Activated T-helper 2 cell treated with anti-CD3 and anti-CD28 coated beads, Interferon-gamma antibody, Interleukin-2, Interleukin-4, amounts not matched to agents 10 μg/mL and 5 μg/mL and 100 μg/mL, durations not matched to agents 14 hours and 24 hours and 36 hours (primary cell): ENCODE measurements at places on chromosomes 5 and 9.

- H3K4me1 ChIP-seq: peaks cover 29% of the 10 kb centered on the region
- peaks cover 21% of the 10 kb centered on the region for H3K27me3 ChIP-seq
- H3K36me3 ChIP-seq: no peaks in the 10 kb centered on the region
- H3K4me3 ChIP-seq: no peak overlapping the region
- no peak for DNase-seq
Measured at GRCh38 chr5:133457439-133458355, 154.6 kb downstream of the FSTL4 start.

GRCh38 chr5:24487368-24488229 lies 157.2 kb downstream of the CDH10 start:
- H3K27ac ChIP-seq: no peak overlapping the region
- H3K4me1 ChIP-seq: no peaks in the 10 kb centered on the region
- no peak overlapping the region for H3K4me3 ChIP-seq

DNA sequence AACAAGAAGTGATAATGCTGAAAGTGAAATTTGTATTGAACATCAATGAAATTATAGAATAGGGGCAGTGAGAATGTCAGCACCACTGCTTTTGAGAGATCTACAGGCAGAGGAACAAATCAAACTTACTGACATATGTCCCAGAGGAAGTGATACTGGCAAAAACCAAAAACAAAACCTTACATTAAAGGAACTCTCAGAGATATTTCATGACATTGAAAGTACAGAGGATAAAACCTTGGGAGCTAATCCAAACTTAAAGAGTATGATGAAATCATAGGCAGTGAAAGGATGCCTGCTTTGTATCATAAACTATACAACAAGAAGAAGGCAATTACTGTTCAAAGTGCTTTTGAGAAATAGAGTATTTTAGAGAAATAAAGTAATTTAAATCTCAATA lies 90.4 kb upstream of the SV2C start:
- H3K4me3 ChIP-seq: no peak overlapping the region
- DNase-seq: no peak
- H3K4me1 ChIP-seq: no peaks in the 10 kb centered on the region
- H3K27me3 ChIP-seq: no peaks in the 10 kb centered on the region
- no peaks in the 10 kb centered on the region for H3K36me3 ChIP-seq

DNA sequence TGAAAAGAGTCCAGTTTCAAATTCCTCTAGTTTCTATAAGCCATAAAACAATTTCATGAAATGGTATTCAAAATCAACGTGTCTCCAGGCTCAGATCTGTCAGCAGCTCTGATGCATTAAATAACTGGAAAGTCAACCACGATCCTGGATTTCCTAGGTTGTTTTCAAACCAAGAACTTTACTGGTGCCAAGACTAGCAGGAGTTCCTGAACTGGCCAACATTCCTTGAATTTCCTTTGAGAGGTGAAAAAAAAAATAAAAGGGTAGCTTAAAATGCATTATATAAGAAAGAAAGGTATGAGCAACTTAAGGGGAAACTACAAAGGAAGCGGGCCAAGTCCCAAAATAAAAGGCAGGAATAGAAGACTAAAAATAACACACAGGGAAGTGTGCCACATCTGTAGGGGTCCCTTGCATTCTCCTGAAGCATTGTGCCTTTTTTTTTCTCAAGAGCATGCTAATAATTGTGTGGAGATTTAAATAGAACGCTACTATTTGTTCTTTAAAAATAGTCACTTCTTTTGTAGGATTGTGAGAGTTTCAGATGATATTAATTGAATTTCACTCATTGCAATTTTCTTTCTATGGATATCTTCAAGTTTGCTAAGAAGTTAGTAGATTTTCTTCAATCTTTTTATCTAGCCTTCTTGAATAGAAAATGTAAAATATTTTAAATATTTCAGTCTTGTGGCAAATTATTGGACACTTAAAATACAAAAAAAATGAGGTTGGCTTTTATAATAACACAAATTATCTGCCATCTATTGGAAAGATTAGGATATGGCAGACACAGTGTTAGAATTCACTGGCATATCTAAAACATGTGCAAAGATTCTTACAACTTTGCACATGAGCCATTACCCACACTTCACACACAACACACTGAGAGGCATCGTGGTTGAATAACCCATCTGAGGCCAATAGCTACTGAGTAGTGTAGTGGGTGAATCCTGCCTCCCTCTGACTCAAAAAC lies 15.3 kb downstream of the ESM1 start:
- no peak overlapping the region for H3K27ac ChIP-seq
- H3K4me1 ChIP-seq: no peaks in the 10 kb centered on the region
- no peak overlapping the region for H3K4me3 ChIP-seq
- DNase-seq: no peak

DNA sequence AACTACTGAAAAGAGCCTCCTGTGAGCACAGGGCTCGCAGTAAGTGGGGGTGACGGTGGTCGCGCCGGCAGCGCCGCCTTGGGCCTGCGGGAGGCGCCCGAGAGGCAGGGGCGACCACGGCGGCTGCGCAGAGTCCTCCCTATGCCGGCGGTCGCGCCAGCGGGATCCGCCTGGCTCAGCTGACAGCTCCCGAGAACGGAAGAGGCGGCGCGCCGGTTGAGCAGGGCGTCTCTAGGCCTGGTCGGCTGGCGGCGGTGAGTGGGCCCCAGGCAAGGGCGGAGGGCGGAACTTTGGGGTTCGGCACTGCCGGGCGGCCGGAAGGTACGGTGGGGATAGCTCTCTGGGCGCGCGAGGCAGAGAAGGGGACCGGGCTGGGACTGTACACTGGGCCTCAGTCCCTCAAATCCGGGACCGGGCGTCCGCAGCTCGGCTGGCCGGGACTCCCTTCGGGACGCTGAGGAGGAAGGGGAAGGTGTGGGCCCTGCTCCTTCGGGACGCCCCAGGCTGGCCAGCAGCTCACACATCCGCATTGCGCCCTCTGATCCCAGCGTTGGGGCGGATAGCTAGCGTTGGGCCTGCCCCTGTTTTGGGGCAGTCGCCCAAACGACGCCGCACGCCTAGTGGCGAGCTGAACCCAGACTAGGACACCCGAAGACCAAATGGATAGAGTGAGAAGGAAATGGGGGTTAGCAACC lies at the start of gene RNF14:
Gene RNF14 (plus strand): TSS at position 192 of the 695 bp plus-strand sequence. CDS start 4,484 bp downstream, outside the sequence.
- DNase-seq: peak; percentile 95
- no peaks in the 10 kb centered on the region for H3K27me3 ChIP-seq
- H3K4me1 ChIP-seq: peaks cover 25% of the 10 kb centered on the region
- peak within 1 kb of the TSS; percentile 93 for H3K27ac ChIP-seq
- H3K4me3 ChIP-seq: peak within 1 kb of the TSS; percentile 91

GRCh38 chr5:57184322-57184721 lies 10.5 kb downstream of the GPBP1 start:
- no peak overlapping the region for H3K4me3 ChIP-seq
- H3K27me3 ChIP-seq: no peaks in the 10 kb centered on the region
- H3K27ac ChIP-seq: no peak overlapping the region
- DNase-seq: no peak
- H3K36me3 ChIP-seq: peaks cover 63% of the 10 kb centered on the region

GRCh38 chr5:95590880-95591279 lies 29.0 kb upstream of the GPR150 start:
- H3K27me3 ChIP-seq: no peaks in the 10 kb centered on the region
- peak overlapping the region; percentile 65 for H3K27ac ChIP-seq
- DNase-seq: no peak
- H3K4me1 ChIP-seq: peaks cover 30% of the 10 kb centered on the region
- H3K36me3 ChIP-seq: peaks cover 3% of the 10 kb centered on the region

DNA sequence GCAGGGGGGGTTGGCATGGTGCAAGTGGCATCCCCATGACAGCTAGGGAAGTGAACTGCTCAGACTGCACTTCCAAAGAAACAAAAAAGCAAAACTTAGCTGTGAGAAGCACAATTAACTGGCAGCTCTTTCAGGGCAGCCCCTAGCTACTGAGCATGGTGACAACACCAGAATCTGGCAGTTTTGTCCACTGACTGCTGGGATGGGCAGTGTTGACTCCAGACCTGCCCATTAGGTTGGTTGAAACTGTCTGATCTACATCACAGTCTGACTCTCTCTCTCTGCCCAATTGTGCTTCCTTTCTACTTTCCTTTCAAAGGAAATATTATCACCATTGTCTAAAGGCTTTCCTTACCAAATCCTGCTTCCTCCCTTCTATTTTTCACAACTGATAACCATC lies 12.5 kb upstream of the RAD23B start:
- H3K4me1 ChIP-seq: peaks cover 14% of the 10 kb centered on the region
- no peak overlapping the region for H3K27ac ChIP-seq
- no peak for DNase-seq

DNA sequence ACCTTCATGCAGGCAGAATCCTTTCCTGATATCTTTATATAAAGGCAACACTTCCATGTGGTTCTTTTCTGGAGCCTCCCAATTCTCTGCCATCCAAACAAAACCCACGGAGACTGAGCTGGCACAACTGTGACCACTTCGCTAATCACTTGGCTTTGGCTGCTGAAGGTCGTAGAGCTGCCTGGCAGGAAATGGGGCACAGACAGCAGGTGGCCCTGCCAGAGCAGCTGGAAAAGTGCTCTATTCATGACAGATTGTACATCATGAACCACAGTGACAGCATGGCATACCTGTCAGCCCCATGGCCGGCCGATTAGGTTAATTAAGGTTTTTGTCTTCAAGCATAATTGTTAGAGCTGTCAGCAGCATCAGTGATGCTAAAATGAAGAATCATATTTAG lies 141.9 kb upstream of the ANKRD55 start:
- no peak for DNase-seq
- H3K27ac ChIP-seq: no peak overlapping the region
- H3K4me1 ChIP-seq: peaks cover 4% of the 10 kb centered on the region
- H3K4me3 ChIP-seq: no peak overlapping the region

GRCh38 chr9:25990376-25990775 lies 312.1 kb upstream of the TUSC1 start:
- H3K4me1 ChIP-seq: no peaks in the 10 kb centered on the region
- no peaks in the 10 kb centered on the region for H3K36me3 ChIP-seq
- no peaks in the 10 kb centered on the region for H3K27me3 ChIP-seq
- no peak for DNase-seq

GRCh38 chr9:17140418-17140817 lies 5.6 kb downstream of the CNTLN start:
- H3K4me1 ChIP-seq: no peaks in the 10 kb centered on the region
- peaks cover 2% of the 10 kb centered on the region for H3K27me3 ChIP-seq
- no peak overlapping the region for H3K4me3 ChIP-seq
- no peaks in the 10 kb centered on the region for H3K36me3 ChIP-seq
- no peak for DNase-seq

DNA sequence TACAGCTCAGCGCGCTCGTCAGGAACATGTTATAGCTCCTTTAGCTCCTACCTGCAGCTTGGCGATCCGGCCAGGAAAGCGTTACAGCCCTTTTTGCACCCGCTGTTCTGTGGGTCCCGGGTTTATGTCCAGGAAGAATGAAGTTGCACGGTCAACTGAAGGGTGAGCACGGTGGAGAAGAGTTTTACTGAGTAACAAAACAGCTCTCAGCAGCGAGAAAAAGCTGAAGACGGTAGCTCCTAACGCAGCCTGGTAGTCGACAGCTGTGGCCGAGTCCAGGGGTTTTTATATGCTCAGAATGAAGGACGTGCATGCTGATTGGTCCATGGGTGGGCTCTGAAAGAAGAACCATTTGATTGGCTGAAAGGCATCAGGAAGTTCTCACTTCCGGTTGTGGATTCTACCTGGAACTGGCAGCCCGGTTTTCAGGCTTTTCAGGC lies 1830.1 kb upstream of the NUDT12 start:
- no peak overlapping the region for H3K27ac ChIP-seq
- H3K4me1 ChIP-seq: no peaks in the 10 kb centered on the region
- DNase-seq: no peak

DNA sequence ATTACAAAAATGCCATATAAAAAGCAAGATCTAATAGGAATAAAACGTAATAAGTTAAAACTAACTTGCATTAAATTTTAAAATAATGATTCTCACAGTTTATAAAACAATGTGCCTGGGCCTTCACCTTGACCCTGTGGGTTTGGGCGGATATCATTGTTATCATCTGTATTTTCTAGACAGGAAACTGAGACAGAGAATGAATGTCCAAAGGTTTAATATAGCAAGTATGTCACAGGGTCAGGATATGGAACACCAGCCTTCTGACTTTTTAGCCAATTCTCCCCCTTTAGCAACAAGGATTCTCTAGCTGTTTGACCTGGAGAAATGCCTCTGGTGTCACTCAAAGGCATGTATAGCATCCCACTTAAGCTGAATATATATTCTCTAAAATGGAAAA lies 67.2 kb downstream of the ITGA1 start:
- no peaks in the 10 kb centered on the region for H3K36me3 ChIP-seq
- no peak overlapping the region for H3K27ac ChIP-seq
- no peak overlapping the region for H3K4me3 ChIP-seq
- H3K27me3 ChIP-seq: no peaks in the 10 kb centered on the region

- no peak overlapping the region for H3K4me3 ChIP-seq
- no peak for DNase-seq
- no peaks in the 10 kb centered on the region for H3K4me1 ChIP-seq
- no peaks in the 10 kb centered on the region for H3K27me3 ChIP-seq
- H3K27ac ChIP-seq: no peak overlapping the region
Measured at GRCh38 chr9:124490004-124490403, 17.2 kb downstream of the NR5A1 start.

DNA sequence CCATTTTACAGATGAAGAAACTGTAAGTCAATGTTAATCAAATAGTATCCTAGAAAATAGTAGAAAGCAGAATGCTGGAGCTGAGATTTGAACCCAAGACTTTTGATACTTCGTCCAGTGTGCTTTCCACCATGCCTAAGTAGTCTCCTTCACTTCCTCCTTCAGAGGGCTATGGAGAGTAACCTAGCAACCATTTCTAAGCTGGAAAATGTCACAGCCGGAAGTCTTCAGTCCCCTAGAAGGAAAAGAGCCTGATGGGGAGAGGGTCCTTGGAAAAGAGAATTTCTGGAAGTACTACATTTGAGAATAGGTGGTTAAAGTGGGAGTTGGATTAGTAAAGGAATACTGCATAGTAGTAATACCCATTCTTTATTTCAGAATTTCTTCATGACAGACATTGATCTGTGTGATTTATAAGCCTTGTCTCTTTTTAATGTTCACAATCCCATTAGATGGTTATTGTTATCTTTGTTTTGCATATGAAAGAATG lies 32.7 kb downstream of the PCDHAC2 start:
- no peak overlapping the region for H3K27ac ChIP-seq
- no peaks in the 10 kb centered on the region for H3K4me1 ChIP-seq
- no peaks in the 10 kb centered on the region for H3K36me3 ChIP-seq
- no peak overlapping the region for H3K4me3 ChIP-seq
- DNase-seq: no peak

DNA sequence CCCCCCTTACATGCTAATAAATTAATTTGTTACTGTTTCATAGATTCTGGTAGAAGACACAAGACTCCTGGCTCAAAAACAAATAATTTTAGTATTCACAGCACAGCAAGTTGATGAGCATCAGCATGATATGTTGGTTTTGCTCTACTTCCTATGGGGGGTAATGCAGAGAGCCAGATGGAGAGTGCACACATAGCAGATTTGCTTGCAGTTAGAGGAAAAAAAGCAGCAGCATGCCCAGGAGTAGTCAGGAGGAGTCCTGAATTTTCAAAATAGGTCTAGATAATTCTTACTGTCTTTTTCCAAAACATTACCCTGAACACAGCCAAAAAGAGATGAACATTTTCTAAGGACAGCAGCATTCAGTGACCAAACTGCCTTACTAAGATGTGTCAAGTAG lies 261.3 kb downstream of the COX7C start:
- peaks cover 2% of the 10 kb centered on the region for H3K27me3 ChIP-seq
- H3K4me3 ChIP-seq: no peak overlapping the region
- no peak for DNase-seq
- no peak overlapping the region for H3K27ac ChIP-seq
- H3K4me1 ChIP-seq: no peaks in the 10 kb centered on the region
- H3K36me3 ChIP-seq: no peaks in the 10 kb centered on the region

GRCh38 chr5:21918451-21918850 lies 934.7 kb downstream of the CDH12 start:
- no peak overlapping the region for H3K27ac ChIP-seq
- H3K4me3 ChIP-seq: no peak overlapping the region
- no peaks in the 10 kb centered on the region for H3K4me1 ChIP-seq
- no peaks in the 10 kb centered on the region for H3K27me3 ChIP-seq
- H3K36me3 ChIP-seq: no peaks in the 10 kb centered on the region

GRCh38 chr5:37495210-37495609 lies 116.1 kb downstream of the WDR70 start:
- DNase-seq: no peak
- no peak overlapping the region for H3K27ac ChIP-seq
